ENCODE measurements at places on chromosomes 5 and 9.

DNA sequence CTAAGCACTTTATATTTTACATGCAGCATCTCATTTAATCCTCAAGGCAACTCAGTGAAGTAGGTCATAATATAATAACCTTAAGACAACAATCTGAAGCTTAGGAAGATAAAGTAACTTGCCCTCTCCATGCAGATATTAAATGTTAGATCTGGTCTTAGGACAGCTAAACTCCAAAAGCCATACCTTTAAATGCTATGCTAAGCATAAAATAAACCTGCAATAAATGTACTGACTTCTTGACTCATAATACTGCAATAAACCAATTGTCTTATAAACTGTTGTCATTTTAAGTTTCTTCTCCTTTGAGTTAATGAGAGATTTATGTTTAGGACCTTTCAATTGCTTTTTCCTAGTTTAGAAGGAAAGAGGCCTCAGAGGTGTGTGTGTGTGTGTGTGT lies 102.2 kb upstream of the MIER3 start:
- DNase-seq: no peak

- no peak for DNase-seq
Measured at GRCh38 chr5:104327801-104328200, 765.2 kb upstream of the NUDT12 start.

- DNase-seq: no peak
Measured at GRCh38 chr5:90307322-90307721, 102.2 kb downstream of the CETN3 start.

- no peak for DNase-seq
Measured at GRCh38 chr9:87322840-87323635, 174.6 kb upstream of the DAPK1 start.

DNA sequence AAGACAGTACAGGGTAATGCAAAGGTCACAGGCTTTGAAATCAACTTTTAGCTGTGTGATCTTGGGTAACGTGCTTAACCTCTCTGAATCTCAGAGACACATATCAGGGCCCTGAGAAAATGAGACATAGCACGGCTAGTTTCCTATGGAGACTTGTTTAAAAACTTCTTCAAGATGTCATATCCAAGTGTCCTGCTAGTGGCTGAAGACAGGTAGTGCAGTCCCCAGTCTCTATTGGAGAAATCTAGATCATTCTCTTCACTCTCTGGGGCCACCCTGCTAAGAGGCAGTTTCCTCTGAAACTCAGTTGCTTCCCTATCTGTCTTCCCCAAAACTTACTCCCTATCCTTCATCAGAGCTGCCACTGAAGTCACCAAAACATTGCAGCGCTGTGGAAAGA lies 30.3 kb upstream of the GRXCR2 start:
- DNase-seq: no peak

GRCh38 chr5:91042247-91042935 lies 340.7 kb downstream of the ARRDC3 start:
- DNase-seq: no peak

- no peak for DNase-seq
Measured at GRCh38 chr5:139636975-139637408, 11.2 kb upstream of the CXXC5 start.

- no peak for DNase-seq
Measured at GRCh38 chr5:149188383-149188782, 47.1 kb downstream of the ABLIM3 start.

- DNase-seq: no peak
Measured at GRCh38 chr5:74765201-74765600, 1.7 kb downstream of the GFM2 start.

DNA sequence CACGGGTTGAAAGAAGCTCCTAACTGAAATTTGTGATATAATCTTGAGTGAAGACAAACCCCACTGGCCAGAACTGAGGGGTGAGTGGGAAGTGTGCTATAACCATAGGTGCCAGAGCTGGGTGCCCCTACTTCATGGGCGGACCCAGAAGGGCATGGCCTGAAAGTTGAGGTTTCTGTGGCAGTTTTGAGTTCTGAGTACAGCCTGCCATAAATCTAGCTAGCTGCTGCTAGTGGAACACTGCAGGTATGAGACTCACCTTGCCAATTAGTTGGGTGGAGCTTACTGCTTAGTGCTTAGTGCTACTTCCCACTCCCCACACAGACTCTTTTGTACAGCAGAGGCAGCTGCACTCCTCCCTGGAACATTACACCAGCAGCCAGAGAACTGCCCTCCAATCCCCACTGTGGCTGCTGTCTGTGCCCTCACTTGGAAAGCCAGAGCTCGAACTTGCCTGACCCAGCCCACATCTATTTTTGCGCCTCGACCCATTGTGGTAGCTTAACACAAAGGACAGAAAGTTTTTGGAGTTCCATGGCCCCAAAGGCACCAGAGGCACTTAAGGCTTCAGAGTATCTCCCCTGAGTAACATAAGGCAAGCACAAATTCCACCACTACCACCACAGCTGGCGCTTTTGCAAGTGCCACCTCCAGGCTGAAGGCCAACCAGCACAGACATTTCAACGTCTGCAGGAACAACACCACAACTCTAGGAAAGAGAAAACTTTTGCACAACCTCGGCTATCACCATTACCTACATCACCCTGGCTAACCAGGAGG lies 27.1 kb upstream of the PTGER4 start:
- no peak for DNase-seq

GRCh38 chr5:1057485-1058082 lies 49.0 kb downstream of the NKD2 start:
- DNase-seq: no peak

- DNase-seq: no peak
Measured at GRCh38 chr5:167402671-167403070, 888.8 kb upstream of the WWC1 start.

DNA sequence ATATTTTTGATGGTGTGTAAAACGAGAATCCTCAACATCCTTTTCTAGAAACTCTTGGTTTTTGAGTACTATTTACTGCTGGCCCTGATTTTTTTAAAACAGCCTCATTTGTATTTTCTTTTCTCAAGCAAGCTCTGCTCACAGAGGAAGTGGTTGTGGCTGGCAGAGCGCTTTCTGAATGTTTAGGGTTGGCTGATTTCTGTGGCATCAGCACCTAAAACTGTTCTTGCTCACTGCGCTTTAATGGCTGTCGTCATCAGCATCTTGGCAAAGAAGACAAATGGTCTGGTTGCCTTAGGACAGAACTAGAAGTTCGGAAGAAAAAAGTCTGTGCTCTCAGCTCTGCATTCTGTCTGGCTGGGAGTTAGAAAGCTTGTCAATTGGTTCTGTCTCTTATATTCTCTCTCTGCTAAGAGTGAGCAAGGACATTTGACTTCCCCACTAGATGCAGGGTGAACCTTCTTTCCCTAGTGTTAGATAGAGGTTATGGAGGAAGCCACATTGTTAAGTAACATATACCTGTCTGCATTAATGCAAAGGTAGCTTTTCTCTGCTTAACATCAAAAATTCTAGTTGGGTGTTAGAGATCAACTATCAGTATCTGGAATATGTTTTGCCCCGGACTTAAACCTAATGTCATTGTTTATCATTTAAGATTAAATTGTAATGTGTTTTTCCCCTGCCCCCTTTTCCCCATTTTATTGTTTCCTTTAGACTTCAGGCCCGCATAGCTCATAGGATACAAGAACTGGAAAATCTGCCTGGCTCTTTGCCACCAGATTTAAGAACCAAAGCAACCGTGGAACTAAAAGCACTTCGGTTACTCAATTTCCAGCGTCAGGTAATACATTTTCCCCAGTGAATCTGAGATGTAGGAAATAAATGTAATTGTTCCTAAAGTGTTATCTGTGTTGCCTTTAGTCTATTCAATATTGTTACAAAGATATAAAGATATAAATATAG lies 39.0 kb downstream of the SMARCA2 start:
- peak; percentile 26 for DNase-seq

- no peak for DNase-seq
Measured at GRCh38 chr5:168362097-168362885, 70.8 kb downstream of the WWC1 start.

DNA sequence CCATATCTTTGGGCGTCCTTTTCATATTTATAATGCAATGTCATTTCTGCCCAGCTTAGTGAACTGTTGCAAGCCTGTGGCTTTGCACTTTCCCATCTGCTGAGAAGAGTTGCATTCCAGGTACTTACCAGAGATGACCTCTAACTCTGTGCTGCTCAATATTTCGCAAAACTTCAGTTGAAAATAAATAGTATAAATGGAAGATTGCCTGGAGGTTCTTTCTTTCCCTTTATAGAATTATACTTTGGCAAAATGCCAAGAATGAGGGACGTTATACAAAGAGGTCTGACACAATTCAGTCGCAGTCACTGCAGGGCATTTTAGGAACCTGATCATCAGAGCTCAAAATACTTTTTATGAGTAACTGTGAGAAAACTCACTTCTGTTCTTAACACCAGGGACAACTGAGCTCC lies 18.9 kb upstream of the VLDLR start:
- DNase-seq: no peak

GRCh38 chr5:134394932-134395331 lies 16.7 kb downstream of the CDKN2AIPNL start:
- no peak for DNase-seq

GRCh38 chr5:116410336-116410890 lies 164.2 kb downstream of the SEMA6A start:
- DNase-seq: no peak

DNA sequence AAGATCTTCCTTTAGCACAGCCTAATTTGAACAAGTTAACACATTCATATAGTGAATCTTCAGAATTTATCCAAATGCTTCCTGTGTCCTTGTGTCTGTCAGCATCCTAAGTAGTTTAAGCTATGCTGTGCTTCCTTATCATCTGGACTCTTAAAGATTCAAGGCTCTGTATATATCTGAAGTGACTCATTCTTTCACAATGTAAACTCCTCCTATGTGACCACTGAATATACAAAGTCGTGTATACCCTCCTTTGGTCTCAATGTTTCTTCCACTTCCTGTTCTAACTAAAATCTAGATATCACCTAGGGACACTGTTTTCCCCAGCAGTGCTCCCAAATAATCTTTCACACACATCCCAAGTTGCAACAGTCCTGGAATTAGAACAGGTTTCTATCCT lies 935.7 kb upstream of the NUDT12 start:
- DNase-seq: no peak

DNA sequence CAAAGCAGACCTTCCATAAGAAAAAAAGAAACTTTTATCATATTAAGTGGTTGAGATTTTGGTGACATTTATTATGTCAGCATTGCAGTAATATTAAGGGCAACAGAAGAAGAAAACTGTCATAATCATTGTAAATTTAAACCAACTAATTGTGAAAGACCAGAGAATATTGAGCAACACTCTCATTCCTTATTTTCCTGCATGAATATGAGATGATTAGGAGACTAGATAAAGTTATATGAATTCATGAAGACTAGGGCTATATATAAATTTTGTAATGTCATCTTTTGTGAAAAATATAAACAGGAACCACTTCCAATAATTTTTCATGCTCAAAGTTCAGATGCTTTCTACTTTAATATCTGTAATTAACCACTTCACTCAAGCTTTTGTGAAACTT lies 974.5 kb upstream of the CDH10 start:
- no peak for DNase-seq
